ENCODE measurements at places on chromosomes 16 and 17.

DNA sequence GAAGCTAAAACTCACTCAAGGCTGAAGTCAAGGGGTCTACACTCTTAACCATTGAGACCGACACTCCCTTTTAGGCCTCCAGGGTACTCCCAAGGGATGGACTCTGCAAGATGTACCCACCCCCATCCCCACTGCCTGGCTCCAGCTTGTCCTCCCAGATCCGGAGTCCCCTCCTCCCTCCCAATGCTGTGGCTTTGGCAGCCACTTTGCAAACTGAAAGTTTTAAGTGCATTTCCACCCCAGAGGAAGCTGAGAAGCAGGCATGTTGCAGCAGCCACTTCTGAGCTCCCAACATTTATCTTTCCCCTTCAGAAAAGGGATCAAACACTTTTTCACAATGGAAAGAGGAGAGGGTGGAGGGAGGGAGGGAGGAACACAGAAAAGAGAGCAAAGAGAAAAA is 115.2 kb downstream of the COPRS start:
- no peak for DNase-seq

DNA sequence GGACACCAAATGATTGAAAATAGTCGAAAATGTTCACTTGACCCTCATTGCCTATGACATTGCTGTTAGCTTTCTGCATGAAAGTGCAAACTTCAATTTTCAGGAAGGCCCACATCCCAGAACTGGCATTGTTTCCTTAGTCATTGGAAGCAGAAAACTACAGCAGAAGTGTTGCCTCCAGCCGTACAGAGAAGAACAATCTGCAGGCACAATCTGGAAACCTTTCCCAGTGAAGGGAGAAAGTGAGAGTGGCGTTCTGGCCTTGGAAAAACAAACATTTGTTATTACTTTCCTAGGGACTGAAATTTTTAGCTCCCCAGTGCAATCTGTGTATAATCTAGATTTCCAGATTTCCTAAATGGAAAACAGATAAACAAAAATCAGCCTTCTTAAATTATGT is 529.5 kb upstream of the RBFOX1 start:
- no peak for DNase-seq

- DNase-seq, result no peak
These were observed 62.5 kb downstream of the JPH3 start for GRCh38 chr16:87664792-87665191.

DNA sequence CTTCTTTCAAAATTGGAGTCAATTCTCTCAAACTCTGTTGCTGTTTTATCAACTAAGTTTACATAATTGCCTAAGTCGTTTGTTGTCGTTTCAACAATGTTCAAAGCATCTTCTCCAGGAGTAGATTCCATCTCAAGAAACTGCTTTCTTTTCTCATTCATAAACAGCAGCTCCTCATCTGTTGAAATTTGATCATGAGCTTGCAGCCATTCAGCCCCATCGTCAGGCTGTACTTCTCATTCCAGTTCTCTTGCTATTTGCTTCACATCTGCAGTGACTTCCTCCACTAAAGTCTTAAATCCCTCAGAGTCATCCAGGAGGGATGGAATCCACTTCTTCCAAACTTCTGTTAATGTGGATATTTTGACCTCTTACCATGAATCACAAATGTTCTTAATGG is 230.6 kb downstream of the IRF8 start:
- no peak for DNase-seq

DNA sequence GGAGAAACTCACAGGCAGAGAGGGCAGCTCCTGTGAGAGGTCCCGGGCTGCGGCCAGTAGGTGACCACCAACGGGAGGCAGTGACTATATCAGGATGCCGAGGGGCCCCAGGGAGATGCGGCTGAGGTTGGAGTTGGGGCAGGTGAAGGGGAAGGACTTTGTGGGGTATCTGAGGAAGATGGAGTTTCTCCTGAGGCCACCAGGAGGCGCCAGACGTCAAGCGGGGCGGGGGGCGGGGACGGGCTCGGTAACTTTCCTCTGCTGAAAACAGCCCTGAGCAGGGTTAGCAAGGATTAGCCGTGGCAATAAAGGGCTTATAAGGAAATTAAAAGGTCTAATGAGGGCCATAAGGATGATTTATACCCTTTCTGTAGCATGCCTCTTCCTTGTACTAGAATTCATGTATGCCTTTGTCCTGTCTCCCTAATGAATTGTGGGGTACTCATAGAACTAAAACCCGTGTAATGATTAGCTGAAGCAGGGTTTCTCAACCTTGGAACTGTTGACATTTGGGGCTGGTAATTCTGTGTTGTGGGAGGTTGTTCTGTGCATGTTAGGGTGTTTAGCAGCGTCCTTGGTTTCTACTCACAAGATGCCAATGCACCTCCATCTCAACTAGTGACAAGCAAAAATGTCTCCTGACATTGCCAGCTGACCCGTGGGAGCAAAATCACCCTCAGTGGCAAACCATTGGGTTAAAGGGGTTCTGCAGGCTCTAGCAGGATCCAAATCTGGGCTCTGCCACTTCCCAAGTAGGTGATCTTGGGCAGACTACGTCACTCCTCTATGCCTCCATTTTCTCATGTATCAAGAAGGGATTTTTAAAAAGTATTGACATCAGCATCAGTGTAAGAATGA is 74.8 kb upstream of the GRIN2A start:
- DNase-seq, result no peak

DNA sequence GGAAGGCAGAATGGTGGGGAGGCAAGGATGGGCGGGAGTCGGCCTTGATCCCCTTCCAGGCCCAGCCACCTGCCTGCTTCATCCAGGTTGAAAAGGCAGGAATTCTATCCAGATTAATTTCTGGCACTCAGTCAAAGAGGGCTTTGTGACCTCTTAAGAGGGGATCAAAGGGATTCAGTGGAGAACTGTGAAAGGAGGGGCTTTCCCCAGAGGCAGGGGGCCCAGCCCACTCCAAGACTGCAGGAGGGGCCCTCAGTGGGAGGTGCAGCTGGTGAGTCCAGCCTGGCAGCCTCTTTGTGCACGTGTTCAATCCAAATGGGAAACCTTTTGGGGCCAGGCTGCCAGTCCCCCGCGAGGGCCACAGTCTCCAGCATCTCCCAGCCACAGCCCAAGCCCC is 148.5 kb upstream of the PLCG2 start:
- DNase-seq, result no peak

- DNase-seq, result no peak
These were observed 72.8 kb upstream of the TOB1 start for GRCh38 chr17:50938821-50939541.

DNA sequence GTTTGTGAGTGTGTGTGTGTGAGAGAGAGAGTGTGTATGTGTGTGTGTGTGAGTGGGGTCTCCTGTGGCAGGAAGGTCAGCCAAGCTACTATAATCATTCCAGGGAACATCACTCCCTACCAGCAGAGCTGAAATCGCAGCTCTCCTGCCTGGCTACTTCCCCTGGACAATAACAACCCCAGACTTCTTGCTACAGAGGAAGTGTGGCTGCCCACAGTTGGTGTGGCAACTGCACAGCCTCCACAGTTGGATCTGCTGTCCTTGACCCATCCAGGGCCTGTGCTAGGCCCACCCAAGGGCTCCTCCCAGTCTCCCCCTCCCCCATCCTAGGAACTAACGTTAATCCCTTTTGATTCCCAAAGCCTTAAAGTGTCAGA is 1.5 kb downstream of the SLC13A5 start:
- DNase-seq, result no peak

DNA sequence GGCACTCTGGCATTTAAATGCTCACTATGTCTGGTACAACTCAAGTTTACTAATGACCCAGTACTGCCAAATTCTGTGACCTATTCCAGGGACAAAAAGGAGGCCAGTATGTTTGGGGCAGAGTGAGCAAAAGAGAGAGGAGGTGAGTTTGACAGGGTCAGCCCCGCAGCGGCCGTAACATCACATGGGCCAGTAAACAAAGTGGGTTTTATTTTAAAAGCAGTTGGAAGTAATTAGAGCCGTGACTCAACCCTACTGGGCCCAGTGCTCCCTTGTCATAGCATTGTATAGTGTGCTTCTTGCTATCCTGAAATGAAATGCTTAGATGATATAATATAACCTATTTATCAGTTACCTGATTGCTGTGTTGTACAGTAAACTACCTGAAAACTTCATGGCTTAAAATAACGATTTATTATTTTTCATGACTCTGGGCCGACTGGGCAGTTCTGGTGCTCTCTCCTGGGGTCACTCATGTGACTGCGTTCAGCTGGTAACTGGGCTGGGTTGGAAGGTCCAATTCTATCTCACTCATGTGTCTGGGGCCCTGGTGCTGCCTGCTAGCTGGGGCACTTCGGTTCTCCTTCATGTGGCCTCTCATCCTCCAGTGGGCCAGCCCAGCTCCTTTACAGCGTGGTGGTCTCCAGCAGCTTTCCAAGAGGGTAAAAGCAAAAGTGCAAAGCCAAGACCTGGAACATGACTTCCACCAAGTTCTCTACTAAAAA is 27.4 kb downstream of the IQCK start:
- no peak for DNase-seq

GRCh38 chr16:23807028-23807427 is 28.8 kb upstream of the PRKCB start:
- no peak for DNase-seq

DNA sequence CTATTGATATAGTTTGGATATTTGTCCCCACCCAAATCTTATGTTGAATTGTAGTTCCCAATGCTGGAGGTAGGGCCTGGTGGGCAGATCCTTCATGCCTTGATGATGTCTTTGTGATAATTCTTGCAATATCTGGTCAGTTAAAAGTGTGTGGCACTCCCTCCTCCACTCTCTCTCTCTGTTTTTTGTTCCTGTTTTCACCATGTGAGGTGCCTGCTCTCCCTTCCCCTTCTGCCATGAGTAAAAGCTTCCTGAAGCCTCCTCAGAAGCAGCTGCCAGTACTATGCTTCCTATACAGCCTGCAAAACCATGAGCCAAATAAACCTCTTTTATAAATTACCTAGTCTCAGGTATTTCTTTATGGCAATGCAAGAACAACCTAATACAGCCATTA is 47.3 kb downstream of the TOM1L2 start:
- no peak for DNase-seq

- no peak for DNase-seq
These were observed 134.0 kb downstream of the MYO1D start for GRCh38 chr17:32742681-32743538.

GRCh38 chr16:27534256-27534655 is 15.5 kb downstream of the GTF3C1 start:
- no peak for DNase-seq
